ENCODE measurements at places on chromosomes 1 and 21. TPM values are rescaled to one million over a fixed set of nuclear protein-coding genes. Genes with fewer than 3 reads are reported as not detected.

DNA sequence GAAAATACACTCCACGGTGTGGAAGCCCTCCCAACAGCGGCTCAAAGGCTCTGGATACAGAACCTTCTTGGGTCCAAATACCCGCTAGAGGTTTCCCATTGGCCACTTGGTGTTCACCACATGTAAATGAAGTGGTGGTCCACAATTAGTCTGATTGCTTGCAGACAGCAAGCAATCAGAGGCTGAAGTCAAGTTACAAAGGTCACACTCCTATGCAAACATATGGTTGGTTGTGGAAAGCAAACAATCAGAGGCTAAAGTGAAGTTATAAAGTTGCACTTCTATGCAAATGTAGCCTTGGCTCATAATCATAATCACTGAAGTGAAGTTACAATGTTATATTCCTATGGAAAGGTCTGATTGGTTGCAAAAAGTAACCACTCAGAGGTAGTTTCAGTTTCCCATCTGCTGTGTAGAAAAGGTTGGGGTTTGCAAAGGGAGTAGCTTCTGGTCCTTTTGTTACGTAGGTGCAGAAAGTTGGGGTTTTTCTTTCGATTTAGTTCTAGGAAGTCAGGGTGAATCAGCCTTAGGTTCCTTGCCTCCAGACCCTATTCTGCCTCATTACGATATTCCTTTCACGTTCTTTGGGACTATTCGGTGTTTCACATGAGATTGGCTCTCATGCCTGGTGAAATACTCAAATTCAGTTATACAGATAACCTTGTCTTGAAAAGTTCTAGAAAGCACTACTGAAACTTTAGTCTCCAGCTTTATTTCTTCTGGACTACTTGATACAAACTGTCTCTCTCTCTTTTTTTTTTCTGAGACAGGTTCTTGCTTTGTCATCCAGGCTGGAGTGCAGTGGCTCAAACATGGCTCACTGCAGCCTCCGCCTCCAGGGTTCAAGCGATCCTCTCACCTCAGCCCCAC is 36.7 kb upstream of the MTF2 start:
- DNase-seq = no peak

GRCh38 chr1:68814067-68814466 is 317.2 kb upstream of the DEPDC1 start:
- DNase-seq = no peak

Gene OR2T35
- not detected for total RNA-seq

Gene LCE3D
- not detected for total RNA-seq

GRCh38 chr1:161367684-161368400 is at the start of gene CFAP126:
Gene CFAP126 (minus strand): TSS chr1:161367876. CDS start chr1:161367868, 8 bp downstream.
- peak; percentile 86 for DNase-seq

Gene CYP4B1
- not detected for total RNA-seq

- no peak for DNase-seq
Observed at GRCh38 chr1:50450861-50451653, 27.8 kb upstream of the DMRTA2 start.

DNA sequence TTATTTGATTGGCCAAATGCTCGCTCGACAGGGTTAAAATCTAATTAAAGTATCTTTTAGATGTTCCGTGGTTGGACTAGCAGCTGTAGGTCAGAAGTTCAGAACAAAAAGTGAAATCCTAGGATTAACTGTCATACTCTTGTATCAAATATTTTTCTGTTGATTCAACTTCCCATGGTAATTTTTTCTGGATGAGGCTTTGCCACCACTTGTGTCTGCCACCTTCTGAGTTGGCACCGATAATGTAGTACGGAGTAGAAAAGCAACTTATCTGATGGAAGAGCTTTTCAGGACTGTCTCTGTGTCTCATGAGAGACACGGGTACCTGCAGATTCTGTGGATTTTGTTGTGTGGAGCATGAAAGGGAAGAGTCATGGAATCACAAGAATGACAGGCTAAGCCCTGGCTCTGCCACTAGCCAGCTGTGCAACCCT is 44.6 kb upstream of the CNN3 start:
- DNase-seq = peak; percentile 81

DNA sequence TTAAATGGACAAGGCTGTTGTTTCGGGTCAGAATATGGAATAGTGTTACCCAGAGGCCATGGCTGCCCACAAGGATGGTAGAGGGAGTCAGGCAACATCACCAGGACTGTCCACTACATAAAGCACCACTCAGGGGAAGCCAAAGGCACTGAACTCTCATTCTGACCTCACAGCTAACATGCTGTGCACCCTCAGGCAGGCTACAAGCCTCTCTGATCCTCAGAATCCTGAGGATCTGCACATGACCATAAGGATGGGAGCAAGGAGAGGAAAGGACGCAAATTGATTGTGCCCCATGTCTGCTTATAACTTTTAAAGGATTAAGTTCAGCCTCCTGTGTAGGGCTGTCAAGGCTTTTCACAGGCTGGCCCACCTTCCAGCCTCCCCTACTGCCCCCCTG is 38.7 kb downstream of the PLEKHA6 start:
- DNase-seq = no peak

DNA sequence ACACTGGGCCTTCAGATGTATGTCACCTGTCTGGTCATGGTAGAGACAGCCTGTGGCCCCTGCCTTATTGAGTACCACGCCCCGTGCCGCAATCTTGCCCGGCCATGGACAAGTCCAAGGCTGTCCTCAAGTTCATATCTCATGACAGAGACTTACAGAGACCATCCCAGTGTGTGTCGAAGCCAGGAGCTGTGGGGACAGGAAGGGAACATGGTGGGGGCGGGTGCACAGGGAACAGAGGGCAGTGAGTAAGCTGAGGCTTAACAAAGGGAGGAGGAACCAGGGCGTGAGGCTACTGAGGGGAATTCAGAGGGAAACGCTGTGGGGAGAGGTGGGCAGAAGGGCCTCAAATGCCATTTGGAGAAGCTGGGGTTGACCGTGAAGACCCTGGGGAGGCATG is 75.8 kb downstream of the ALPL start:
- DNase-seq = no peak

GRCh38 chr1:177848577-177848976 is 121.3 kb downstream of the SEC16B start:
- DNase-seq = peak; percentile 86

DNA sequence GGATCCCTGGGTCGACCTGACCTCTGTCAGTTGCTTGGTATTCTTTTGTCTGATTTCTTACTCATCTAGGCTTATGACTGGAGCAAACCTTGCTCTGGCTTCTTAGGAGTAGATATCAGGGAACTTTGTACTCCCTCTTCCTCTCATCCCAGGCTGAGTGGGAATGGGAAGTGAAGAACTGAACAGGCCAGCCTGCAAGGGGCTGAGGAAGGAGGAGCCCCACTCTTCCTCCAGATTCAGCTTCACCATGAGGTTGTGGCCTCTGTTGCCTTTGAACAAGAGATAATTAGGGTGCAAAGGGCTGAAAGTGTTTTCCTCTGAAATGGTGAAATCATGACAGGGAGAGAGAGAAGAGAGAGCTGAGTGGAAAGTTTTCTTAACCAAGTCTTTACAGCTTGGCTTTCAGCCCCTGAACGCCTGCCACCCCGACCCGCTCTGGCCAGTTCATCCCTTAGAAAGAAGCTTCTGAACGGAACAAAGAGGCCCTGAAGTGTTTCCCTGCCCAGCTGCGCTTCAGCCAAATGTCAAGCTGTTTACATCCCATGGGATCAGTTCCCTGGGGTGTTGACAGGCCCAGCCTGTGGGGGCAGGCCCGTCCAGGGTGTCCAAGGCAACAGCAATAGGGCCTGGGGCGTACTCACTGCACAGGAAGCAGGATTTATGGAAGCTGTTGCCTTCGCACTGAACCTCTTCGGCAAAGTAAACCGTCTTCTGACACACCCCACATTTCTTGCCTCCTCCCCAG is 11.2 kb downstream of the CSRP1 start:
- DNase-seq = peak; percentile 58

Gene DNAH14
- total RNA-seq = 12.6 TPM

DNA sequence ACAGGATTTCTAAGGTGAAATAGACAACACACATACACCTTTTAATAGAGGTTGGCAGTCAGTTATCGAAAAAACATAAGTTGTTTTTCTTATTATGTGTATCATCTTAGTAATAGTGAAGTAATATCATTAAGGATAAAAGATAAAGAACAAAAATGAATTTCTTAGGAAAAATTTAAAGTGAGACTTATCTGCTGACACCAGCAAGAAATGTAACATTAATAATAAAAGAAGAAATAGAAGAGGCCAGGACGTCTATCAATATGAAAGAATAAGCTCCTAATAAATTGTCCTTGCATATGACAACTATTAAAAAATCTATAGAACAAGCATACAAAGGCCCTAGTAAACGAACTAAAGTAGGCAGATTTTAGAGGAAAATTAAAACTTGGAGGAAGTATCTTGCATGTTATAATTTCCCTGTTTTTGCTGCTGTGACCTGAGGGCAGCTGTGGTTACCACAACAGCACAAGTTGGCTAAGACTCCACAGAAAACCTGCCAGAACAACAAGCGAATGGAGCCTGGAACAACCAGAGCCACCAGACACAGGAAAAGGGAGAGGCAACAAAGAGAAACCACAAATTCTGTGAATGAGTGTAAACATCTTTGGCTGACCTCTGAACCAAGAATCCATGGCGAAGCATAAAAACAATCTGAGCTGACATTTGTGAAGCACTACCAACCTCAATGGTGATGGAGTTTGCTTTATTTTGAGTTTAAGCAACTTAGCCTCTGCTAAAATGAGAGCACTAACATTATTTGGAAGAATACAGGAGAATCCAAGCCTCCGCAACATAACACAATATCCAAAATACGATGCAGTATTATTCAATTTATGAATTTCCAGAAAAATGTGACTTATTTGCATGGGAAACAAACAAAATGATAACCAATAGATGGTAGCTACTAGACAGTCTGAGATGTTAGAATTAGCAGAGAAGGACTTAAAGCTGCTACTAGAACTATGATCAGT is 207.5 kb downstream of the KCNT2 start:
- DNase-seq = peak; percentile 80

Measured in GM23248 (cell line).